ENCODE measurements at places on chromosomes 3 and 15.

DNA sequence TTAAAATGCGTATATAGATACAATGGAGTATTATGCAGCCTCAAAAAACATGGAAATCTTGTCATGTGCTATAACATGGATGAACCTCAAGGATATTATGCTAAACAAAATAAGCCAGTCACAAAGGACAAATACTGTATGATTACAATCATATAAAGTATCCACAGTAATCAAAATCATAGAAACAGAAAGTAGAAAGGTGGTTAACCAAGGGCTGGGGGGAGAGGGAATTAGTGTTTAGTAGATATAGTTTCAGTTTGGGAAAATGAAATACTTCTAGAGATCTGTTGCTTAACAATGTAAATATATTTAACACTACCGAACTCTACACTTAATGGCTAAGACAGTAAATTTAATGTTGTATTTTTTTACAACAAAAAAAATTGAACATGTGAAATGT, 9.0 kb downstream of the TOP2B start:
- no peak for DNase-seq

DNA sequence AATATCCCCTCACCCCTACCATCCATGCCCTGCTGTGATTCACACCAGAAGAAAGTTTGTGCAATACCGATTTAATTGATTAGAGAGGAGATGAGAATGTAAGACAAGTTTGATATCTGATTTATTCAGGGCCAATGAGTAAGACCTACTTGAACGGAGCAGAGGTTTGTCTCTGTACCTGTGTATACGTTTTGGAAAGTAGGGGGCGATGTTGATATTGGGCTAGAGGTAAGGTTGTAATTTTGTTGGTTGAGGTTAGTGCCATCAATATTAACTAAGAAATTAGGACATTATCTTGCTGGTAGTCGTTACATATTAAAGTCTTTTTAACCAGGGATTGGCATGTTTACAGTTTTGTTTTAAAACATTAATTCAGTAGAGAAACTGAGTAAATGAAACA, 20.5 kb downstream of the EAF2 start:
- DNase-seq, result no peak

DNA sequence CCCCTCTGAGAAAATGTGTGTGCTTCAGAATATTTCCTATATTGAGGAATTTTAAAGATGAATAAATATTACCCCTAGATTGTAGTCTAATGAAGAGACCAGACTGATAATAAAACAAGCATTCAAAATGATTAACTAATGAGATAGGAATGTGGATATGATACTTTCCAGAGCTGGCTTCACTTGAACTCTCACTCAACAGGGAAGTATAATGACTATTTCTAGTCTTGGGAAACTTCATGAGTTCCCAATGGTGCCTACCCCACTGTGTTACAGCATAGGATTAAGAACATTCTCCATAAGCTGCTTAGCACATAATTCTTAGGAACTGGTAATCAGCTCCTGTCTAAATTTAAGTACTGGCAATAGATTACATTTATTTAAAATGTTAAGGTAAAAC, 261.5 kb upstream of the ZNF385D start:
- no peak for DNase-seq

- DNase-seq, result no peak
Measured at GRCh38 chr15:75348034-75348561, 1.3 kb downstream of the NEIL1 start.

DNA sequence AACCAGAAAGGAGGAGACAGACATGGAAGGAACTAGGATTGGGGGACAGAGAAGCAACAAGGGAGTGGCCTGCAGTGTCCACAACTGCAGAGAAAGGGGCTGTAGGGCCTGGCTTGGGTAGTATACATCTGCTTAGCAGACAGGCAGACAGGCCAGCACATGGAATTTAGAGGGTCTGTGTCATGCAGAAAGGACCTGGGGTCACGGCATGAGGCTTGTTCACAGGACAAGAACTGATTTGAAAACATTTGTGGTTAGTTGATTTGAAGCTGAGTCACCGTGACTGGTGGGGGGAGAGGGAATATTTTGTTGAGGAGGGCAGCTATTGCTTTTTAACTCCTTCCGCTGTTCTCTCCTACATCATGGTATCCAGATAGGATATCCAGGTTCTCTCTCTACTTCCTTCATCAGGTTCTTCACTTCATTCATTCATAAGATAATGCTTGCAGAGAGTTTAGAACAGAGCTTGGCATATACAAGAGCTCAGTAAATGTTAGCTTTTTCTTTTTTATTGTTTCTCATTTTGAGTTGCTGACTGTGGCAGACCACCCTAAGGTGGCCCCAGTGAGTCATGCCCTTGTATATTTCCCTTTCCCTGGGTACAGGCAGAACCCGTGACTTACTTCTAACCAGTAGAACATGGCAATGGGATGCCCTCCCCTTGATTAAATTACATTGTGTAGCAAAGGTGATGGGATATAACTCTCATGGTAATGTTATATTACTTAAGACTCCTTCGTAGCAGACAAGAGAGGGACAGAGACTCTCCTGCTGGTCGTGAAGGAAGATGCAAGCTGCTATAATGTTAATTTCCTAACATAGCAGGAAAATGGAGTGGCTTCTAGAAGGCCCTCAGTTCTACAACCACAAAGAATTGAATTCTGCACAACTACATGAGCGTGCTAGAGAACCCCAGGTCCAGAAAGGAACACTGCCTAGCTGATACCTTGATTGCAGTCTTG, 95.0 kb upstream of the NMNAT3 start:
- DNase-seq, result no peak

DNA sequence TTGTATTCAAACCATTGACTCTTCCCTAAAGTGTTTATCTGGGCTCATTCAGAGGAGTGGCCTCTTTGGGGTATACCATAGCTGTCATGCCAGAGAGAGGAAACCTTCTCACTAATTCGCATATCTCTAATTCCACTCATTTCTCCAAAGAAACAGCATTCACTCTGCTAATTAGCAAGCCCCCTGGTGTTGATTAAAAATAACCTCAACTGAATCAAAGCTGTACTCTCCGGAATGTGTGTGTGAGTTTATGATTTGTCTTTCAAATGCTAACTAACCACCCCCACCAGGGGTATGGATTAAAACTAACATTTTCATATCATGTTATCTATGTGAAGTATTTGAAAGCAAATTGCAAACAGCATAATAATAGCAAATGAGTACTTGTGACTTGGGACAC, 45.5 kb downstream of the PAQR5 start:
- DNase-seq, result no peak

- no peak for DNase-seq
Measured at GRCh38 chr3:7962301-7962700, 539.3 kb upstream of the LMCD1 start.

- no peak for DNase-seq
Measured at GRCh38 chr3:172031996-172032395, 7.4 kb upstream of the FNDC3B start.

- no peak for DNase-seq
Measured at GRCh38 chr3:33940149-33940548, 141.7 kb downstream of the PDCD6IP start.

DNA sequence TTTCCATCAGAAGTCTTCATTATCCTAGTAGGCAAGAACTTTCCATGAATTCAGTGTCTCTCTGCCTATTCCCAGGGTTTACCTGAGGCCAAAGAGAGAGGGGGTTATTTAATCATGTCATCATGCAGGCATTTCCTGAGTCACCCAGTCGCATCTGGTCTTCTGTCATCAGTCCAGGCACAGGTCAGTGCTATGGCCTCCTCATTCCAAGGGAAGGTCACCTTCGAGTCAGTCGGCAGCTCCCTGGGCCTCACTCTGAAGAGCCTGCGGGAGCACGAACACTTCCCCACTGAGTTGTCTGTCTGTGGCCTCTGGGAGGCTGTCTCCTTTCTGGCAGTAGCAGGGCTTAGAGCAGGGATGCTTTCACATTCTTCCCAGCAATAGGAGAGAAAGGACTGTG, 26.2 kb upstream of the LRTM1 start:
- no peak for DNase-seq

- DNase-seq, result no peak
Measured at GRCh38 chr3:8441969-8442559, 59.6 kb upstream of the LMCD1 start.

GRCh38 chr3:30399394-30400181, 206.8 kb upstream of the TGFBR2 start:
- DNase-seq, result no peak

DNA sequence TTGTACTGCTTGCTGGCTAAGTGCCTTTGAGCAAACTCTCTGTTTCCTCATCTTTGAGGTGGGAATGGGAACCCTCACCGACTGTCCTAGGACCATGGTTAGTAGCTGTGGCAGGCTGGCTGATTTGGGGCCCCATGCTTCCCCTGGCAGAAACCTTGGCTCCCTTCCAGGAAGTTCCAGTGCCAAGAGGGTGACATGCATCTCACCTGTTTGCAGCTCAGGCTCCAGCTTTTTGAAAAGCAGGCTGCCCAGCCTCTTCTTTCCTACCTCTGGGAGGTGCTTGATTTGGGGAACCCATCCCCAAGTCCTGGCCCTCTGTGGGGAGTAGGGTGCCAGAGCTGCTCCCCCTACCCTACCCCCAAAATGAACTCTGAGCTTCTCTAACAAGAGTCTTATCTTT, 50.8 kb downstream of the RAB11A start:
- DNase-seq, result no peak

DNA sequence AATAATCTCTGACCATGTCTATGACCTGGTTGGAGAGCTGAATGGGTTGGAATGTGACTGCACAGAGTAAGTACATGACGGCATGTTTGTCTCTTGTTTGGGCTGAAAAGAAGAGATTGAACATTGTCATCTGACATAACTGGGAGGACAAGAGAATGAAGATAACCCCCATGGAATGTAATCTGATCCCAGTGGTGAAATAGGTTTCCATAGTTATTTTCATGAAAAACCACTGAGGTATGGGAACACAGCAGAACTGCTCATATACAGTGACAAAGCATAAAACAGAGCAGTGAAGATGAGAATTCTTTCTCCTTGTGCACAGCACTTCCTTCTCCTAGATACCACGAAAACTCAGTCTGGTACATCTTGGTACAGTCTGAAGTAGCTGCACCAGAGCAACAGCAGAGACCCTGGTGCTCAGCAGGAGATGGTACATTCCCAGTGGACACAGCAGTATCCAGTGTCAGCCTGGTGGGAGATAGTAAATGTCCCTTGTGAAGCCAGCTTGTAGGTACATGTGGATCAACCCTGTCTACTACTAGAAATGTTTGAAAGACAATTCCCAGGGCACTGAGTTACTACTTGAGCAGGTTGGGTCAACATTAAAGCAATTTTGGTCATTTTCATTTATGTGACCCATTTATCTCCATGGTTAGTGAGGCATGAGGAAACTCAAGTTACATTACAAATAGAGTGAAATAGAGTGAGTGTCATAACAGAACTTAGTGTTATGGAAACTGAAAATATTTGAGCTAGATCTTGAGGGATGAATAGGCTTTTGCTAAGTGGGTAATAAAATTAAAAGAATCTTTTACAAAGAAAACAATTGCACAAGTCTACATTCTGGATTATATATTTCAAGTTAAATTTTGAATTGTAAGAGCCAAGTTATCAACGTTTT, 178.3 kb downstream of the SUCNR1 start:
- DNase-seq, result no peak

GRCh38 chr3:185114756-185115155, 38.1 kb downstream of the C3orf70 start:
- DNase-seq, result no peak

DNA sequence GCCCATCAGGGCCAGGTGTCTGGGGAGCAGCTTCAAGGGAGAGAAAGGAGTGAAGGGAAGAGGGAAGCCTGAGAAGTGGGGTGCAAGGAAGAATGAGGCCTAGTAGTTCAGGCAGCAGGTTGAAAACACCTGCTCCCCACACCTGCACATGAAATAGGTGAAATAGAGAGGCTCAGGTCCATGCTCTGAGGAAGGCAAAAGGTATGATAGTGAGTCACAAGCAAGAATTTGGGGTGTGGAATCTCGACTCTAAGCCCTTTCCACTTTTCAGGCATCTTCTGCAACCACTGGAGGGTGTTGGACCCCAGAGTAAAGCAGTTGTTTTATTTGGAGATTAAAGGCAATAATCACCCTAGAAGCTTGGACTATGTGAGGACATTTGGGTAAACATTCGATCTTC, 157.5 kb downstream of the CTNNB1 start:
- DNase-seq, result no peak

DNA sequence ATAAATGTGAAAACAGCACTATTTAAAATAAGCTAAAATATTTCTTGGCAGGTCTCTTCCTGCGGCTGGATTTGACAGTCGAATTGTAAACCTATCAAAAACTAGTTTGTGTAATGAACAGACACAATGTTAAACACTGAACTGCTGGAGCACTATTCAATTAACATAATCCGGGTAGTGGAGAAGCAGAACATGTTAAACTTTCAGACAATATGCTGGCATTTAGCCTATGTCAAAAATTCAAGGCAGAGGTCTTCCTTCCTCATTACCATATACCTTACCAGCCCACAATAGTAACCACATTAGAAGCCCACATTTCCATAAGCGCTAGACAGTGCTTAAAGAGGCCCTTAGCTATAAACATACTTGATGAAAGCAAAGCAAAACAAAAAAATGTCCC, 1042.9 kb downstream of the ROBO1 start:
- no peak for DNase-seq

GRCh38 chr3:196537319-196537984, 22.3 kb upstream of the SMCO1 start:
- peak; percentile 36 for DNase-seq

DNA sequence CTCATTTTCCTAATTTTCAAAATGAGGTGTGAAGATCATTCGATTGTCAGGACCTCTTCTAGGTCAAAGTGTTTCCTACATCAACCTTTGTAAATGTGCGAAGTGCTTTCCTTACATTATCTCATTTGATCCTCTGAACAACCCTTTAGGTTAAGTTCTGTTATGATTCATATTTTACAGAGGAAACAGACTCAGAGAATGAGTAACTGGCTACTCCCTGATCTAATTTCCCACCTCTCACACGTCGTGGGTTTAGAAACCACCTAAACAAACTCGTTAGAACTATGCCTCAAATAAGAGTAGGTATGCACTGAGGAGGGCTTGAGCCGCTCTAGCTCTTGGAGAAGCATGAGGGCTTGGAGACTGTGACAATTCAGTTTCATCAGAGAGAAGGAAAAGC, 148.6 kb downstream of the CD47 start:
- peak; percentile 23 for DNase-seq

DNA sequence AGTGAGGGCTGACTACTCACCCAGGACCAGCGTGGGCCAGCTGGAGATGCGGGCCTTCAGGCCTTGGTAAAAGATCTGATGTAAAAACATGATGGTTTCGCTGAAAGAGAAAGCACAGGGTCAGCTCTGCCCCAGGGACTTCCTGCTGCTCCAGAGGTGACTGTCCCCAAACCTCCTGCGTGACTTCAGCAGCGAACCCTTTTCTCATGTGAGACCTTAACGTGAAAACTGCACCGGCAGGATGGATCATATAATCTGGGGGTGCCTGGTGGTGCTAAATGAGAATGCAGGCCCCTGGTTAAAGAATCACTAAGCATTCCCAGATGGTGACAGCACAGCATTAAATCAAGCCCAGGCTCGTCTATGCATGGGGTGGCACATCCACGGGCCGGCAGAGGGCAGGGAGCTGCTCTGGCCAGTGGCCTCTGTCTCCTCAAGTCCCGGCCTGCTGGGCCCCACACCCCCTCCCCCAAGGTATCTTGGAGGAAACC, 55.4 kb downstream of the RASGRF1 start:
- DNase-seq, result no peak

Measured in activated T-cell treated with anti-CD3 and anti-CD28 coated beads for 48 hours (primary cell).